ENCODE measurements at places on chromosomes 16 and 17. TPM values are rescaled to one million over a fixed set of nuclear protein-coding genes. Genes with fewer than 3 reads are reported as not detected.

NECAB2 gene
- total RNA-seq: not detected

ACSM3 gene
- 11.0 TPM for total RNA-seq

TCAP gene
- total RNA-seq: 1.4 TPM

OR3A2 gene
- not detected for total RNA-seq

SOX8 gene
- 4.1 TPM for total RNA-seq

DNA sequence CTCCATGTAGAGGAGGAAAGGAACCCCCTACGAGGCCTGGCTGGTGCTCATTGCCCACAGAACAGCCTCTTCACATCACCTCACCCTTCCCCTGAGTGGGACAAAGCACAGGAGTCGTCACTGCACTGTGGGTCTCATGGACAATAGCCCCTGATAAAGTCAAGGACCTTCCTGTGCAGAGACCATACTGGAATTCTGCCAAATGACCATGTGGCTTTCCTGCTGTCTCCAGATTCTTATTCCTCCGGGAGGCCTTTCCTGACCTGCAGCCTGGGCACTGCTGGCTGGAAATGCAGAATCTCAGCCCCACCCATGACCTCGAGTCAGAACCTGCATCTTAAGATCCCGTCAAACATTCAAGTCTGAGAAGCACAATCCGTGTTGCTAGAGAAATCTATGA, 60.5 kb upstream of the ERN1 start:
- no peak overlapping the region for H3K4me3 ChIP-seq
- DNase-seq: no peak
- peaks cover 3% of the 10 kb centered on the region for H3K4me1 ChIP-seq
- peaks cover 36% of the 10 kb centered on the region for H3K36me3 ChIP-seq
- H3K27ac ChIP-seq: no peak overlapping the region

- no peak overlapping the region for H3K27ac ChIP-seq
- H3K36me3 ChIP-seq: no peaks in the 10 kb centered on the region
- H3K27me3 ChIP-seq: no peaks in the 10 kb centered on the region
Observed at GRCh38 chr16:69089091-69089910, 16.2 kb upstream of the HAS3 start.

DNA sequence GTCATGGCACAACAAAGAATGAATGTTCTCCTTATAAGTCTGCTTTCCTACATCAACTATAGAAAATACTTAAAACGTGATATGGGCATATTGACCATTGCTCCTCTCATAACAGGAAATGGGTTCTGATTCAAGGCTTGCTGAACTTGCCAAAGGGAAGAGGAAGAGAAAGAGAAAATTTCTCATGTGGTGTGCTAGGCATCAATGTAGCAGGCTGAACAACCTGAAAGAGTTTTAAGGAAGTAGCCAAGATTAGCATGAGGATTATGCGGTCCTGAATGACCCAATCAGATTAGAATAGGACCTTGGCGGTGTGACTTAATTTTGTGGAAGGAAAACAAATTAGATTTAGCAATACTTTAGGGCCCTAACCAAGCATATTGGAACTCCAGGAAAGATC, 617.7 kb upstream of the CDH11 start:
- H3K36me3 ChIP-seq: no peaks in the 10 kb centered on the region
- H3K27me3 ChIP-seq: no peaks in the 10 kb centered on the region
- H3K4me1 ChIP-seq: no peaks in the 10 kb centered on the region
- DNase-seq: no peak
- H3K4me3 ChIP-seq: no peak overlapping the region
- no peak overlapping the region for H3K27ac ChIP-seq

DNA sequence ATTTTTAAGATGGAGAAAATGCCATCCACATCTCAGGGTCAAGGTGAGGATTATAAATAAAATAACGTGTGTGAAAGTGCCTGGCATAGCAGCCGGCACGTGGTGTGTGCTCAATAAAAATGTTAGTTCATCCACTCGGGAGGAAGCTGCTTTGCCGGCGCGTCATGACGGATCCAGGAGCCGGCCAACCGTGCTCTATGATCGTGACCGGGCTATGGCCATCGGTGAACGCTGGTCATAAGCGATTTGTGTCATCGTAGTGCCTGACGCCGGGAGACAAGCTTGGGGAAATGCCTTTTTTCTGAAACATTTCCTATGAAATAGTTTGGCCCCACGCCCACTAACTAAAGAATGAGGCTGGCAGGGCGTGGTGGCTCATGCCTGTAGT, 74.0 kb downstream of the CMC2 start:
- H3K27ac ChIP-seq: peak overlapping the region; percentile 83
- H3K36me3 ChIP-seq: no peaks in the 10 kb centered on the region
- DNase-seq: no peak
- H3K4me1 ChIP-seq: peaks cover 27% of the 10 kb centered on the region
- H3K4me3 ChIP-seq: peak overlapping the region; percentile 59
- H3K27me3 ChIP-seq: no peaks in the 10 kb centered on the region

DNA sequence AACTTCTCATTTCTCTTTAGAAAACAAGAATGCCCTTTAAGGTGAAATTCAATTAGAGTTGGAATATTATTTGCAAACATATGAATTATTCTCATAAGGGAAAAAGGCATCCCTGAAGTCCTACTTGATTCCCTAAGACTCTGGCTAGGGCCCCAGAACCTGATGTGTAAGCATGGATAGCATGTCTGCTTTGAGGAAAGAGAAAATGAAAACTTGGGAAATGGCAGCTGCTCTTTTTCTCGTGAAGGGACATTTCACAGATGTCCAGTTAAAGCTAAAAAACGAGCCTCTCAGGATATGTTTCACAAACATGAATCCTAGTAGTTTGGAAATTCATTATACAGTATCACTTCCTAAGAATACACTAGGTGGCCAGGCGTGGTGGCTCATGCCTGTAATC, 112.3 kb upstream of the CLEC3A start:
- H3K36me3 ChIP-seq: no peaks in the 10 kb centered on the region
- no peak overlapping the region for H3K27ac ChIP-seq
- DNase-seq: no peak
- H3K27me3 ChIP-seq: no peaks in the 10 kb centered on the region

GRCh38 chr17:34257299-34257985, 2.4 kb downstream of the CCL2 start:
- no peak overlapping the region for H3K4me3 ChIP-seq
- H3K4me1 ChIP-seq: peaks cover 49% of the 10 kb centered on the region
- no peaks in the 10 kb centered on the region for H3K27me3 ChIP-seq
- H3K36me3 ChIP-seq: no peaks in the 10 kb centered on the region

- no peak for DNase-seq
- peaks cover 5% of the 10 kb centered on the region for H3K4me1 ChIP-seq
- H3K36me3 ChIP-seq: peaks cover 100% of the 10 kb centered on the region
- H3K4me3 ChIP-seq: no peak overlapping the region
- no peak overlapping the region for H3K27ac ChIP-seq
Observed at GRCh38 chr16:70553645-70554044, 30.0 kb downstream of the SF3B3 start.

DNA sequence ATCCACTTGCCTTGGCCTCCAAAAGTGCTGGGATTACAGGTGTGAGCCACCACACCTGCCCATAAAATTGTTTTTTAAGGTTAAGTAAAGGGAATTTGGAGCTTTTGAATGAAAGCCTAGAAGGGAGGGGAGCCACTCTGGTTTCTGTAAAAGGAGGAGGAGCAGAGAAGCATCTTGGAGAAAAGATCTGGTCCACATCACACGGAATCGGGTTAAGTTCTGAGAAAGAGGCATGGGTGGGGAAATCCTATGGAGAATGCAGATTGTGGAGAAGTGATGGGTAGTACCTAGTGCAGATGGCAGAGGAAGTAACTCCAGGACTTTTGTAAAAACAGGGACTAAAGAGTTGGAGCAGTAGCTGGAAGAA, 18.3 kb upstream of the CEP112 start:
- no peak overlapping the region for H3K27ac ChIP-seq
- no peaks in the 10 kb centered on the region for H3K27me3 ChIP-seq
- no peak overlapping the region for H3K4me3 ChIP-seq
- H3K4me1 ChIP-seq: peaks cover 3% of the 10 kb centered on the region
- H3K36me3 ChIP-seq: no peaks in the 10 kb centered on the region

- no peaks in the 10 kb centered on the region for H3K36me3 ChIP-seq
- H3K4me3 ChIP-seq: no peak overlapping the region
- no peak for DNase-seq
- no peaks in the 10 kb centered on the region for H3K27me3 ChIP-seq
- H3K27ac ChIP-seq: no peak overlapping the region
- H3K4me1 ChIP-seq: no peaks in the 10 kb centered on the region
Observed at GRCh38 chr17:58932956-58933355, 173.7 kb downstream of the TRIM37 start.

GRCh38 chr16:64983963-64984362, 137.9 kb downstream of the CDH11 start:
- DNase-seq: no peak
- no peaks in the 10 kb centered on the region for H3K4me1 ChIP-seq
- H3K27me3 ChIP-seq: no peaks in the 10 kb centered on the region
- no peak overlapping the region for H3K27ac ChIP-seq
- no peak overlapping the region for H3K4me3 ChIP-seq
